Renal cortical epithelial cell (primary cell): ENCODE measurements at places on chromosomes 6 and 20.
A peak's percentile ranks its signal among the peaks of the same experiment; 100 is the strongest.

GRCh38 chr6:87287251-87287650 lies 35.1 kb upstream of the SMIM8 start:
- no peak for DNase-seq

DNA sequence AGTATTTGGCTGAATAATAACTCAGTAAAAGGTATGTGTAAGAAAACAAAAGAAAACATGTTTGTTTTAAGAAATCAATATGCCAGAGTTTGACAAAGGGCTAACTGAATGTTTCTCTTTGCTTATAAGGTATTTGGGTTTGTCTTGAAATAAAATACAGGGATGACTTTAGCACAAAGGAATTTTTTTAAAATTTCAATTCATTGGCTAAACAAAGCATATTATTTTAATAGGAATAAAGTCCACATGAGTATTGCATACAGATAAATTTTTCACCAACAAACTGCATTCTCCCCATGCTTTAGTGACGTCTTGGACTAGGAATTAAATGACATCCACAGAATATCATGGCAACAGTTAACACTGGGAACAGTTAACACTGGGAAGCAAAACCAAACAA lies 480.0 kb upstream of the JAG1 start:
- DNase-seq = no peak

- DNase-seq = no peak
These were observed 7.9 kb downstream of the TAAR1 start for GRCh38 chr6:132651062-132651461.

- DNase-seq = peak; percentile 5
These were observed 628 bp downstream of the RBM24 start for GRCh38 chr6:17281497-17282481.

GRCh38 chr6:82415820-82416219 lies 52.2 kb downstream of the TPBG start:
- peak; percentile 69 for DNase-seq
